ENCODE measurements at places on chromosomes 6 and 20.

DNA sequence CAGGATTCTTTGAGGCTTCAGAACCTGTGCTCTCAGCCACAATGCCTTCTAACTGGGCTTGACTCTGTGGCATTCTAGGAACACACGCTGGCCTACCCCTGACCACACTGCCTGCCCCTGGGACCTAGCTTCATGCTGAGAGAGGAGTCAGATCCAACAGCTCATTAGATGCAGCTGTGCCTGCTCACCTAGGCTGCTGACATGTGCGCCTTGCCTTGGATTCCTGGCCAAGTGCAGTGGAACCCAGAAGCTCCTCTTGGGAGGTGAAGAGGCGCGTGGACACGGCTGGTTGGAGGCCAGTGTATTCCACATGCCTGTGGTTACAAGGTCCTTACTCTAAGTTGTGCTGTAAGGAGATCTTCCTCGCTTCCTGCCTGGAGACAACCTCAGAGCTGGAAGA is 24.7 kb upstream of the KCNK16 start:
- no peak for DNase-seq

- no peak for DNase-seq
Measured at GRCh38 chr20:57322476-57322875, 7.1 kb upstream of the SPO11 start.

- no peak for DNase-seq
Measured at GRCh38 chr20:18728870-18729224, 84.7 kb upstream of the SCP2D1 start.

DNA sequence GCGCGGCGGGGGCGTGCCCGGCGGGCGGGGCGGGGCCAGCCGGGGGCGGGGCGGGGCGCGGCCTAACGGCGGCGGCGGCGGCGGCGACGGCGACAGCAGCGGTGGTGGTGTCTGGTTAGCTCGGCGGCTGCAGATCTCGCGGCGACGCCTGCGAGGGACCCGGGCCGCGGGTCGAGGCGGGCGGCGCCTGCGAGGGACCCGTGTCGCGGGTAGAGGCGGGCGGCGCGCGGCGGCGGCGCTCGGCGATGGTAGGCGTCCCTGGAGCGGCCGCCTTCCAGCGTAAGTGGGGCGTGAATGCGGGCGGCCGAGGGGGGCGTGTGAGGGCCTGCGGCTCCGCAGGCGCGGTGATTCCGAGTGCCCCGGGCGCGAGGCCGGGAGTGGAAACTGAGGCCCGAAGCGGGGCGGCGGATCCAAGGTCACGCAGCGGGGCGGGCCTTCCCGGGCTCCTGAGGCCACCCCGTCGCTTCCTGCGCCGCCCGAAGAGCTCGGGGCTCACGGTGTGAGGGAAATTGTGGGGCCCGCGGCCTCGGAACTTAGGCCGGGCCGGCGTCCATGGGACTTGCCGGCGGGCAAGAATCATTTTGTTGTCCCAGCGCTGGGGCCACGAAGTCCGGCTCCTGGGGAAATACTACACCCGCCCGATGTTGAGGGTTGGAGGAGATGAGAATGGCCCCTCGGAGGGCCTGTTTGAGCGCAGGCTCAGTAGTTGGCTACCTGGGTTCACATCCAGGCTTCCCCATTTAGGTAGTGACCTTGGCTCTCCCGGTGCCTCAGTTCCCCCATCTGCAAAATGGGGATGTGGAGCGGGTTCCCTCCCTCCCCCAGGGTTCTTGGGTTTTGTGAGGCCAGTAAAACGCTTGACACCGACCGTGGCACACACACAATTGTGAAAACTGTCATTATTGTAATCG is at the start of gene CBFA2T2:
TSS of gene CBFA2T2 (plus strand) at position 74 of the 911 bp plus-strand sequence. CDS start at position 246, 172 bp downstream.
- DNase-seq = peak; percentile 47

- DNase-seq = peak; percentile 19
Measured at GRCh38 chr6:157374889-157375443, 6.0 kb upstream of the ZDHHC14 start.

DNA sequence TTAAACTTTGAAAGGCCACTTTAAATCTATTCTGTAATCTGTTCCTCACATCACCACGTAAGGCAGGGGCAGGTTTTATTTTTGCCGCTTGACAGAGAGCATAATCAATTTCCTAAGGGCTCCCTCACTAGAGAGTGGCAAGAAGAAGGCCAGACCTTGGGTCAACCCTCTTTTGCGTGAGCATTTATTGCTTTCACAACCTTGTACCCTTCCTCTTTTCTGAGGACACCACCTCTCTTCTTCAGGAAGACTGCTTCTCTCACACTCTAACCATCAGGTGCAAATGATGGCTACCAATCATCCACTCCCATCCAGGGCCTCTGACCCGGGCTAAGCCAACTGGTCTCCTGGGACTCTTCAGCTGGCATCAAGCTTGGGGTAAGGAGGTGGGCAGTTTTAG is 25.2 kb upstream of the QKI start:
- no peak for DNase-seq

GRCh38 chr6:109091314-109092024 is 3.2 kb downstream of the SESN1 start:
- DNase-seq = no peak

- DNase-seq = no peak
Measured at GRCh38 chr20:64035066-64035932, 683 bp upstream of the C20orf204 start.

- DNase-seq = no peak
Measured at GRCh38 chr6:11072101-11072500, 21.5 kb upstream of the SMIM13 start.

DNA sequence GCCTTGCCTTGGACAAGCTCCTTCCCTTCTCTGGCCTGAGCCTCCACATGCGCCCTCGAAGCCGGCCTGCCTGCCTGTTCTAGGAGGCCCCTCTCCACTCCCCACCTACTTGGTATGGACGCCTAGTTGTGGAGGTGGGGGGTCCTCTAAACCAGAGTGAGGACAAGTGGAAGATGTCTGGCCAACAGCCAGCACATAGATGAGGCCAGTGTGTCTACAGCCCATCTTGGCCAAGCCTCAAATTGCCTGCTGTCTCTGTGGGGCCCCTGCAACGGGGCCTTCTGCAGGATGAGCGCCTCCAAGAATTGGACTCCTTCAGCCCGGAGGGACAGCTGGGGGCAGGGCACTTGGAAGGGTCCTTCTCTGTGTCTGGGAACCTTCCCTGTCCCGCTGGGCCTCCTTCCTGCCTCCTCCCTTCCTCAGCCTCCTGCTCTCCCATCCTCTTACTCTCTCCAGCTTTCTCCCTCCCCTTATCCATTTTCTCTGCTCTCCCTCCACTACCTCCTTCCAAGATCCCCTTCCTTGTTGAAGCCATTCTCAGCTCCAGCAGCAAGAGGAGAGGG is 1.6 kb downstream of the MDFI start:
- no peak for DNase-seq

- no peak for DNase-seq
Measured at GRCh38 chr6:74343804-74344203, 647.8 kb downstream of the CD109 start.

DNA sequence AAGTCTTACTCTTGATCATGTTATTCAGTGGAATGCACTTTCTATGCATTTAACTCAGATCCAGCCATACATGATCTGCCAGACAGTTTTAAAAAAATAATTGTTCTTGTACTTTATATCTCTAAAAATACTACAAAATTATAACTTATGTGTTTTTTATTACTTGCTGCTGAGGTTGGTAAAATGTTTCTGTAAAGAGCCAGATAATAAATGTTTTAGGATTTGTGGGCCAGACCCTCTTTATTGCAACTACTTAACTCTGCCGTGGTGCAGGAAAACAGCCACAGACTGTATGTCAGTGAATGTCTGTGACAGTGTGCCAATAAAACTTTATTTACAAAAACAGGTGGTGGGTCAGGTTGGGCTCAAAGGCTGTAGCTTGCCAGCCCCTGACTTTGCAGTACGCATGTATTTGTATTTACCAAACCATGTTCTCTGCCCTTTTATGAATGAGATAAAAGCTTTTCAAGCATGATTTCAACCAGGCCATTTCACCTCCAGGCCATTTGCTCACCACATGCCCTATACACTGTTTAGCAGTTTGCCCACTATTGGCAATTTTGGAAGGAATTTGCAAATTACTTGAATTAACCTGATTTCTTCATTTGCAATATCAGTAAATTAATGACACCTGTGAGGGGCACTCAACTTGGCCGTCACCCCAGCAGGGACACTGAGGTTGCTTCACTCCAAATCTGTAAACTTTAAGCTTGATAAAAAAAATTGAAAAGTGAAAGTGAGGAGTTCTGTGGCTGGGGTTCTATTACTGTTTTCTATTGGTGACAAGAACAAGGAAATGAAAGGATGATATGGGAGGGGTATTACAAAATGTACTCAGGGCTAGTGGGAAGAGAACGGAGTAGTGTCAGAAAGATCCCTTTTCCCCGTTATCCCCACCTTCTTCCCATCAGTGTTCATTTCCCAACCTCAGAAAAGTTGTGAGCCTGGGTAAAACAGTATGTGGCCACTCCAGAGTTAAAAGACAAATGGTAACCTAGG is 133.4 kb downstream of the CEBPB start:
- DNase-seq = no peak

GRCh38 chr6:163380216-163380615 is 34.3 kb upstream of the QKI start:
- DNase-seq = no peak

DNA sequence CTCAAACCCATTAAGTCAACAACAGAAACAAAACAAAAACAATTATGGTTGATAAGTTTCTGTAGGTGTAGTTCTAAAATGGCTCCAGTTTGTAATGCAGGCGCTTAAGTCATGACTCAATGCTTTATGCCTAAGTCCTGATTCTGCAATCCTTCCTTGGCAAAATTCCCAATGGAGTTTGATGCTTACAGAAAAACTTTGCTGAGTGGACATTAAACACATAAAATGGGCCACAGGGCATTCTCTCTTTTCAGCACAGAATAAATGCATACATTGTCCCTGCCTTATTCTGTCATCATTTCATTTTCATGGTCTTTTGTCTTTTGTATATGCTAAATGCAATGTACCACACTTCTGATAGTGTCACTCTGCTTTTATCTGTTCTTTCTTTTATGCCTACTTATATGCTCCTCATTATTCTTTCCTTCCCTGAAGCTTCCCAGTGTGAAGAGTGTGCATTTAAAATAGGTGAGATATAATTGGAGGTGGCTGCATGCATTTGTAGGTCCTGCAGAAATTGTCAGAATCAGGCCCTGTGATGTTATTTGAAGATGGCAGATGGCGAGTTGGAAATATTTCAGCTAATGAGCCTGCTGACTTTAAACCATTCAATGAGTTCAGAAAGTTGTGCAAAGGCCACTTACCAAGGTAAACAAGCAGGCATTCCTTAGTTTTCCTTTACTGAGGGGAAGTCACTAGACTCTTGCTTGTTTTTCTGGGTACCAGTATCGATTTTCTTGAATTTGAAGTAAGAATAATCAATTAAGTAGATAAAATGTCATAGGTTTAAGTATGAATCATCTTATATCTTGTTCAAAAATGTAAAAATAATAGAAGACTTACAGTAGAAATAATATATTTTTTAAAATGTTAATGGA is 313.1 kb downstream of the TRDN start:
- peak; percentile 34 for DNase-seq

DNA sequence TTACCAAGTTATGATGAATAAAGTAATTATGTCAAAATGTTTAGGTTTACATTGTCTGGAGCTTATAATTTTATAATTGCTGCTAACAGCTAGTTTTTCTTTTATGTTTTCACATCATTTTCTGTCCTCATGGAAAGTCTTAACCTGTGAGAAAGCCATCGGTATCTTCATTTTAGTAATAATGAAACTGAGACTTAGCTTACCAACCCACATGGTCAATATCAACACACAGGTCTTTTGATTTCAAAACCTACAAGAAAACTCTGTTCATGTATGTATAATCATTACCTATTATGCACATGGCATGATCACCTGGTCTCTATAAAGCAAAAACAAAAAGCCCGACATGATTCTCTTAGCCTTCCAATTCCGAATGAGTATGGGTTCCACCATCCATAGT is 61.9 kb downstream of the KCNQ5 start:
- no peak for DNase-seq

- DNase-seq = no peak
Measured at GRCh38 chr6:68634726-68635411, at the start of gene ADGRB3. TSS of gene ADGRB3 (plus strand) at chr6:68635282. CDS start at chr6:68638676, 3,394 bp downstream.

- no peak for DNase-seq
Measured at GRCh38 chr6:128519931-128520435, 416 bp downstream of the PTPRK start.

- DNase-seq = no peak
Measured at GRCh38 chr6:158892266-158892665, 73.1 kb upstream of the EZR start.

DNA sequence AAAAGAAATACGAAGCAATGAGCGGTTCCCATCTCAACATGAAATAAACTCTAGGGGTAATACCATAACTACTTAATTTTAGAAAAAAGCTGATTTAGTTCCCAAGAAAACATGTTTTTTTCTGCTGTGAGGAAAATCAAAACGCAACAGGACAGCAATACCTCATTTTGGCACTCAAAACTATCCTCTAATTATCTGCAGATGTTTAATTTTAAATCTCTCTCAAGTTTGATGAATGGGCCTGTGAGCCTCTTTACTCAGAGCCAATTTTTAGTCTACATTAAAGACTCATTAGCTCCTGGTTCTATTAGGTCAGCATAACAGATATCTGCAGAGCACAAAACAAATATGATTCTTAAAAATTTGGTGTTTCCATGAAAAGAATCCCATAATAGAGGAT is 28.1 kb downstream of the RNF24 start:
- no peak for DNase-seq

DNA sequence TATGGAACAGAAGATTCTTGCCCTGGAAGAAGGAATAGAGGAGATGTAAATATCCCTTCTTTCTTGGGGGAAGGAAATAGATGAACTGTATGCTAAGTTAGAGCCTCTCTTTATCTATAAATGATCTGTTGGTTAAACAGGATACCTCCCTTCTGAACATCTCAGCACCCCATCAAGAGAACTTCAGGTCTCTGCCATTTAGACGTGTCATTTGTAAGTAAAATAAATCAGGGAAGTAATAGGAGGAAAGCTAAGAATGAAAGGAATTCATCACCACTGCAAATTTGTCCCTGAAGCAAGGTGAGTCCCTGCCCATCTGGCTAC is 42.5 kb upstream of the TNFAIP3 start:
- no peak for DNase-seq

GRCh38 chr6:106739387-106739786 is 110.0 kb downstream of the QRSL1 start:
- DNase-seq = peak; percentile 94

DNA sequence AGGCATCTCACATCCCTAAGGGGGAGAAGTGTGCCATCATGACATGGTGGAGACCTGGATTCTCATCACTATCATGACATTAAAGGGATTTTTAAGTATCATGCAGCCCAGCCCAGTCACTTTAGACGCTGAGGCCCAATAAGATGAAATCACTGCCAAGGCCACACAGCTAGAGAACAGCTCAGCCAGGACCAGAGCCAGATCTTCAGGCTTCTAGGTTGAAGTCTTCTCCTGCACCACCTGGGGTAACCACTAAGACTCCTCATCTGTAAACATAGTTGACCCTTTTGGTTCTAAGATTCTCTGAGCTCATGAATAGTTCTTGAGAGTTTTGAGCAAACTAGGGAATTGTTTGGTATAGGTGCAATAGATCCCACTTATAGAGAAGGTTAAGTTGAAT is 125.1 kb downstream of the TCP11 start:
- DNase-seq = no peak

- no peak for DNase-seq
Measured at GRCh38 chr6:107611094-107611810, 121.3 kb downstream of the SOBP start.

- no peak for DNase-seq
Measured at GRCh38 chr6:83708970-83709747, at the start of gene SNAP91. TSS of gene SNAP91 (minus strand) at chr6:83709101. CDS start at chr6:83707927, 1,174 bp downstream.

GRCh38 chr6:7273709-7274108 is 39.3 kb downstream of the SSR1 start:
- no peak for DNase-seq

- DNase-seq = no peak
Measured at GRCh38 chr20:38804682-38805501, 605 bp upstream of the PPP1R16B start.

All from foreskin keratinocyte (primary cell).